ENCODE measurements at places on chromosomes 6 and 20. TPM values are rescaled to one million over a fixed set of nuclear protein-coding genes. Genes with fewer than 3 reads are reported as not detected.
A peak's percentile ranks its signal among the peaks of the same experiment; 100 is the strongest.

GRCh38 chr6:136960781-136961180, 38.7 kb downstream of the SLC35D3 start:
- no peak for DNase-seq
- H3K27ac ChIP-seq: no peak overlapping the region
- no peaks in the 10 kb centered on the region for H3K36me3 ChIP-seq
- H3K4me3 ChIP-seq: no peak overlapping the region
- H3K27me3 ChIP-seq: no peaks in the 10 kb centered on the region

The CDK5RAP1 gene
- 18.0 TPM for total RNA-seq

The RAB32 gene
- 6.3 TPM for total RNA-seq

DNA sequence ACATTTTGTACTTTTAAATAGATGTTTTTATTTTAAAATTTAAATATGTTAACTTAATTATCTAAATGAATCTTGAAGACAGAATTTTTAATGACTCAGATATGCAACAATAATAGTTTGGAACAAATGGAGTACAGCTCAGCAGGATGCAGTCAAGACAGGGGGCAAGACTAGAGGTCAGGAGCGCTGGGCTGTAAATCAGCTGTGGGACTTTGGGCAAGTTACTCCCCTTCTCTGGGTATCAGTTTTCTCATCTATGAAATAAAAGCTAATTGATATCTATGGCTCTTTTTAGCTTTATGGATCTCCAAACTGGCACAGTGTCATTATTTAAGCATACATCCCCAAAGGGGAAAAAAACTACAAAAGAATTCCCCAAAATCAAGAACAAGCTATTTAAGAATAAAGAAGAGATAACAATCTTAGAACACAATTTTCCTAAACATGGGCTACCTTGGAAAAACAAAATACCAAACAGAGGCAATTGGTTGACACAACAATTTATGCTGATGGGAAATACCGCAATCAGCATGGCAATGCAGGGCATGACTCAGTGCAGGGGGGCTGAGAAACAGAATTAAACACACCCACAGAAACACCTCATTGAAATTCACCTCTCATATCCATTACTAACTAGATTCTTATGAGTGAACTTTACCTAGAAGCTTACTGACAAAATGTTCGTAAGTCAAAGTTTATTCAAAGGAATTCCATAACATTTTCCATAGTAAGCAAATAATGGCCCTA, 188.2 kb downstream of the SIM1 start:
- no peak overlapping the region for H3K27ac ChIP-seq
- no peak for DNase-seq
- H3K4me1 ChIP-seq: no peaks in the 10 kb centered on the region
- no peak overlapping the region for H3K4me3 ChIP-seq
- no peaks in the 10 kb centered on the region for H3K36me3 ChIP-seq

GRCh38 chr20:41366546-41367392, at the start of gene EMILIN3:
EMILIN3 (minus strand) TSS chr20:41366818; CDS start chr20:41366634, 184 bp downstream.
- H3K4me1 ChIP-seq: no peaks in the 10 kb centered on the region
- H3K27ac ChIP-seq: peak within 1 kb of the TSS; percentile 33
- no peaks in the 10 kb centered on the region for H3K36me3 ChIP-seq
- no peaks in the 10 kb centered on the region for H3K27me3 ChIP-seq
- no peak for DNase-seq

DNA sequence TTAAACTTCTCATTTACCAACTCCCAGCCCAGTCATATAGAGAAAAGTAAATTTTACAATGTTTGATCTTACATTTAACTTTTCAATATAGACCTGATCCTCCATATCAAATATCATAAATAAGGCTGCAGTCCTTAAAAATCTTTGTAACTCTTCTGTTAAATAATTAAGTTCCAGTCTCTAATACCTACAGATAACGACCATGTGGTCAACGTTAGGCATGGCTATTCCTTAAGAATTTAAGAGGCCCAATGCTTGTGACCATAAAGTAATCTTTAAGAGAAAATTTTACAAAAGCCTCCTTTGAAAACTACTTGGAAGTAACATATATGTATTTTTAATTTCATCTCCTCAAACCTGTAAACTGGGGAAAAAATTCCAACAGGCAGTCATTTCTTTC, 1.6 kb downstream of the FBXO5 start:
- no peaks in the 10 kb centered on the region for H3K27me3 ChIP-seq
- H3K27ac ChIP-seq: no peak overlapping the region

The PNPLA1 gene
- total RNA-seq: not detected

DNA sequence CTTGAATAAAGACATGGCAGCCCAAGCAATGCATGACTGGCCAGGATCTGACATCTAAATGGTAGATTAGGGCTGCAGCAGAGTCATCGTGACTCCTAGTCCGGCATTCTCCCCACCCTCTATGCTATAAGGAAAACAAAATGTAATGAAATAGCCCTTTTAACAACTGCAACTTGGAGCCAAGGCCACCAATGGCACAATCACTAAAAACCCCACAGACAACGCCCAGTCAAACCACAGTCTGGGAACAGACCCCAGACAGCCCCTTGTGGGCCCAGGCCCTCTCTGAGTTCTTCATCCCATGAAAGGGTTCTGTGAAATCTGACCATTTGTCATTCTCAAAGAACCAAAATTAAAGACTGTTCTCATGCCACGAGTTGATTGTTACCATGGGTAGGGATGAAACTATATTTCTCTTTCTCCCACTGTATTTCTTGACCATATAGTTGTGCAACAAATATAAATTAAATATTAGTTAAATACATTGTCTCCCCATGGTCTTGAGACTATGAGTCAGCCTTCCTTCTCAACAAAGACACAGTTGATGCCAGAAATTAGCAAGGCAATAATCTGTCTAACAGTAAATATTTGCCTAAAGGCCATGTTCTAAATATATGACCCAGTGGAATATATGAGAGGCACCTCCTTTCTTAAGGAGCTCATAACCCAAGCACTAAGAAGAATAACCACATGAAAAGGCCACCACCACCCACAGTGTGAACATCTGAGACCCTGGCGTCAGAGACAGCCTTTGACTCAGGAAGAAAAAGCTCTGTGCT, 85.6 kb upstream of the SSTR4 start:
- DNase-seq: no peak
- no peaks in the 10 kb centered on the region for H3K4me1 ChIP-seq
- no peak overlapping the region for H3K27ac ChIP-seq
- no peak overlapping the region for H3K4me3 ChIP-seq
- H3K27me3 ChIP-seq: no peaks in the 10 kb centered on the region

GRCh38 chr6:78517399-78517798, 350.0 kb upstream of the IRAK1BP1 start:
- H3K4me1 ChIP-seq: no peaks in the 10 kb centered on the region
- no peak overlapping the region for H3K27ac ChIP-seq
- no peak overlapping the region for H3K4me3 ChIP-seq
- no peaks in the 10 kb centered on the region for H3K27me3 ChIP-seq
- H3K36me3 ChIP-seq: no peaks in the 10 kb centered on the region
- DNase-seq: no peak

DNA sequence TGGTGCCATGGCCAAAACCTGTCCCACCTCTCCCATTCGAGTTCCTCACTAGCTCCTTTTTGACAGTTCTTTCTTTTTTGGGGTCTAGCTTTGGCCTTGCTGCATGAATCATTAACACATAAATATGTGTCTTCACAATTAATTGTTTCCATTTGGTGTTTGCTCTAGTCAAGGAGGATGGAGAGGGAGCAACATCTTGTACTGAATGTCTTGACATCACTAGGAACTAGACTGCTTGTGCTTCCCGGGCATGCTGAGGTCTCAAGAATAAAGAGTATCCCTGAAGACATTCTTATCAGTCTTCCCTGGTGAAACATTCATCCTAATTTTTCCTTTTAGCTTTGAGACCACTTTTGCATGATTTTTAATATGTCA, 77.0 kb upstream of the ESR1 start:
- H3K27ac ChIP-seq: no peak overlapping the region
- no peaks in the 10 kb centered on the region for H3K27me3 ChIP-seq
- H3K4me1 ChIP-seq: no peaks in the 10 kb centered on the region
- no peaks in the 10 kb centered on the region for H3K36me3 ChIP-seq
